ENCODE measurements at places on chromosomes 13 and 19.
A peak's percentile ranks its signal among the peaks of the same experiment; 100 is the strongest.

- no peak for DNase-seq
These were observed 73.8 kb downstream of the CCDC70 start for GRCh38 chr13:51935326-51936171.

DNA sequence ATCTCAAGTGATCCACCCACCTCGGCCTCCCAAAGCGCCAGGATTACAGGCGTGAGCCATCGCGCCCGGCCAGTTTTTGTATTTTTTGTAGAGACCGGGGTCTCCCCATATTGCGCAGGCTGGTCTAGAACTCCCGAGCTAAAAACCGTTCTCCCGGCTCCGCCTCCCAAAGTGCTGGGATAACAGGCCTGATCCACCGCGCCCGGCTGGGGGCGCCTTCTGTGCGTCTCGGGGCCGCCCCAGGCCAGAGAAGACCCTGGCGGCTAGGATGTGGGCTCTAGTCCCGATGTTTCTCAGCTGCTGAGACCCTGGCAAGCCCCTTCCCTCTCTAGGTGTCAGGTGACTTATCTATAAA lies 3.6 kb downstream of the ARHGAP45 start:
- no peak for DNase-seq

GRCh38 chr19:13072188-13072908 lies 30.3 kb downstream of the LYL1 start:
- no peak for DNase-seq

- DNase-seq: no peak
These were observed 1128.9 kb downstream of the EFNB2 start for GRCh38 chr13:105406551-105406950.

DNA sequence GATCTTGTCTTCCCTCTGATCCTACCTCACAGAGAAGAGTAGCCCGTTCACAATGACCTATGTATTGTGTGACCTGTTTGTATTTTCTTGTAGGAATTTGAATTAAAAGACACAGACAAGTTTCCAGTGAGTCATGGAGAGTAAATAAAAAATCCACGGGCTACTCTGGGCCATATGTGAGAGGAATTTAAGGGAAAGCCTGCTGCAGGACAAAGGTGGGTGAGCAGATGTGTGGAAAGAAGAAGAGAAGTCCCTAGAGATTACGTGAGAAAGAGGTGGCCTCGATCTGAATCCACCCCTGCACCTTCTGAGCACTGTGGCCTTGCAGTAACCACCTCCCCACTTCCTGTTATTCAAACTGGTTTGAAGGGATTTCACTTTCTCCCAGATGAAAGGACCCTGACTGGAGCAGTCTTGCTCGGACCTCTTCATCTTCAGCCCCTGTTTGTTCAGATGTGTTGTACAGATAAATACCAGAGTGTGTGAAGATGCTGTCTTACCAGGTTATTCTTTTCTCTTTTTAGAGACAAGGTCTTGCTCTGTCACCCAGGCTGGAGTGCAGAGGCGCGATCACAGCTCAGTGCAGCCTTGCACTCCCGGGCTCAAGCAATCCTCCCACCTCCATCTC lies 205.4 kb downstream of the PDS5B start:
- DNase-seq: peak; percentile 17

GRCh38 chr13:46529216-46529919 lies 23.6 kb upstream of the LRCH1 start:
- DNase-seq: no peak

DNA sequence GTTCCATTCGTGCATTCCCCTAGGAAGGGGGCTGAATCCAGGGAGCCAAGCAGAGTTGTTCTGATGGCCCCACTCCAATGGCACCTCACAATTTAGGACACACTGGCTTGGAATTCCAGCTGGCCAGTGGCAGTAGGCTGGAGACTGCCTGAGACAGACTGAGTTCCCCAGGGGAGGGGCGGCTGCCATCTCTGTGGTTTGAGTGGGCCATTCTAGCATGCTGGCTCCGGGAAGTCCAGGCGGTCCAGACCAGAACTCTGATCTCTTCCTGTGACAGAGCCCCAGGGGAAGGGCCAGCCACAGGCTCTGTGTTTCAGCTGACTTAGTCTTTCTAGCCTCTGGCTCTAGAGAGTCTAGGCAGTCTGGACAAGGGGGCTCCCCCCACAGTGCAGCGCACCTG lies 29.5 kb upstream of the SLC7A1 start:
- no peak for DNase-seq

DNA sequence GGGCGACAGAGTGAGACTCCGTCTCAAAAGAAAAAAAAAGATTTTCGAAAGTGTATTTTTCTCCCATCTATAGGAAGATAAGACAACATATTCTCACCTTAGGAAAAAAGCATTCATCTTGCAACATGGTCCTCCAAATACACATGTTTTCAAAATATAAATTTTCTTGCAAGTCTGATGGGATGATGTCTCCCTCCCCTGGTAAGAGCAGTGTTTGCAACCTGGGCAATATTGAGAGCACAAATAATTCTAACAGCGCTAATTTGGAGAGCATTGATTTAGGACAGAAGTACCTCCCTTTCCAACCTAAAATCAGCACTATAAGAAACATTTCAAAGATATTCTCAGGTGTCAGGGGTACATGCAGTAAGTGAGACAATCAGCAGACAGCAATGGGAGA lies 61.0 kb upstream of the SHISA2 start:
- no peak for DNase-seq

GRCh38 chr19:2175742-2176141 lies 12.0 kb downstream of the DOT1L start:
- no peak for DNase-seq
